ENCODE measurements at places on chromosomes 12 and 14.

GRCh38 chr12:25992026-25992782, 33.7 kb downstream of the RASSF8 start:
- no peak for ATAC-seq

GRCh38 chr12:61956545-61956944, 303.7 kb upstream of the USP15 start:
- ATAC-seq, result no peak

GRCh38 chr12:49138587-49138986, 7.4 kb upstream of the TUBA1B start:
- no peak for ATAC-seq

DNA sequence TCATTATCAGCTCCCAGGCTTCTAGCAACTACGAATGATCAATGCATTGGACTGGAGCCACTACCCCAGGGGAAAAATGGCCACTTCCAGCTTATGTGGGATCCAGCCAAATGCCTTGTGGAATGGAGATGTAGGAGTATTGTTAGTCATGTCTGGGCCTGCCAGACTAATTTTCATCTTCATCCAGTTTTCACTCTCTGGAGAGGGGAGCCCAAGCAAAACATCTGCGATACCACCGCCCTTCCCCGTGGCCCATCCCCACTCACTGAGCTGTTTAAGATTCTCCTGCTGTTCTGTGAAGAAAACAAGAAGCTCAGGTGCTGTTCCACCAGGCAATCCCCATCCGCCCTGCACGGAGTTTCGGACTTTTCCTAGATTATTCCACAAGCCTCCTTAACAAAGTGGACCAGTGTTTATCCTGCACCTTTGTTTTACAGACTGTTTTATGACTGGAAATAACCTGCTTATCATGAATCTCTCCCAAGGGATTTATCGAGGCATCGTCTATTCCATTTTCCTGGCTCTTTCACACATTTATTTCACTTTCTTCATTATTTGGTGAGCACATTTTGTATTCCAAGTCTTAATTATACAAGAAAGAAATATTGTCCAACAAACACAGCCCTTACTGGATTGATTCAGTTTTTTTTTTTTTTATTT, 35.5 kb upstream of the MAX start:
- ATAC-seq, result no peak

DNA sequence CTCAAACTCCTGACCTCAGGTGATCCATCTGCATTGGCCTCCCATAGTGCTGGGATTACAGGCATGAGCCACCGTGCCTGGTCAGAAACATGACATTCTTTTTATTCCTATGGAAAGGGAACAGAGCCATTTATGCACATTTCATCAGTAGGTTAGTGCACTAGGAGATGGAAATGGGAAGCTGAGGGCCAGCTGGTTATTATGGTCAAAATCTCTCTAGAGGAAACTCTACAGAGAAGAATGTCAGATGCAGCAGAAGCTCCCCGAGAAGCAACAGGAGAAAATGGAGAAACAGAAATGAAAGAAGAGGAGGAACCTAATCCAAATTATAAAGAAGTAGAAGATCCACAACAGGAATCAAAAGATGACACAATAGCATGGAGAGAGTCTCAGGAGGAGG, 2.7 kb downstream of the CFAP251 start:
- no peak for ATAC-seq

- ATAC-seq, result no peak
Measured at GRCh38 chr12:90441431-90441830, 513.5 kb downstream of the CCER1 start.

DNA sequence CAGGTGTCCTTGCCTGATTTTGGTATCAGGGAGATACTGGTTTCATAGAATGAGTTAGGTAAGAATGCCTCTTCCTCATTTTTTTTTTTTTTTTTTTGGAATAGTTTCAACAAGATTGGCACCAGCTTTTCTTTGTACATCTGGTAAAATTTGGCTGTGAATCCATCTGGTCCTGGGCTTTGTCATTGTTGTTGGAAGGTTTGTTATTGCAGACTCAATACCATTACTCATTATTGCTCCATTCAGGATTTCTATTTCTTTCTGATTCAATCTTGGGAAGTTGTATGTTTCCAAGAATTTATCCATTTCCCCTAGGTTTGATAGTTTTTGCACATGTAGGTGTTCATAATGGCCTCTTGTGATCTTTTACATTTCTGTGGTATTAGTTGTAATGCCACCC, 126.0 kb upstream of the KITLG start:
- no peak for ATAC-seq

DNA sequence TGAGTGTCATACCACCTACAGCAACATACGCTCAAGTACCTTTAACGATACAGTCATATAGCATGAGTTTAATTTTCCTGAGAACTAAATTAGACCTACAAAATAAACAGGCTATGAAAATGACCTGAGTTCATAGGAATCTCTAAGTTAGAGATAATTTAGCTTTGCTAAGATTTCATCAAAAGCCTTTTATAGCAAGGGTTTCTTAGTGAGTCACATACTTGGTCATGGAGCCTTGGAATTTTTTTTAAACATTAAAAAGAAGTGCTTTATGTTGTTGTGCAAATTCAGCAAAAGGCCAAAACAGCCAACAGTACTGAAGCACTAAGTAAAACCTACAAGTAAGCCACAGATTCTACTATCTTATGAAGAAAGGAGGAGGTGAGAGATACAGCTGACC, 93.6 kb upstream of the FERMT2 start:
- ATAC-seq, result no peak

DNA sequence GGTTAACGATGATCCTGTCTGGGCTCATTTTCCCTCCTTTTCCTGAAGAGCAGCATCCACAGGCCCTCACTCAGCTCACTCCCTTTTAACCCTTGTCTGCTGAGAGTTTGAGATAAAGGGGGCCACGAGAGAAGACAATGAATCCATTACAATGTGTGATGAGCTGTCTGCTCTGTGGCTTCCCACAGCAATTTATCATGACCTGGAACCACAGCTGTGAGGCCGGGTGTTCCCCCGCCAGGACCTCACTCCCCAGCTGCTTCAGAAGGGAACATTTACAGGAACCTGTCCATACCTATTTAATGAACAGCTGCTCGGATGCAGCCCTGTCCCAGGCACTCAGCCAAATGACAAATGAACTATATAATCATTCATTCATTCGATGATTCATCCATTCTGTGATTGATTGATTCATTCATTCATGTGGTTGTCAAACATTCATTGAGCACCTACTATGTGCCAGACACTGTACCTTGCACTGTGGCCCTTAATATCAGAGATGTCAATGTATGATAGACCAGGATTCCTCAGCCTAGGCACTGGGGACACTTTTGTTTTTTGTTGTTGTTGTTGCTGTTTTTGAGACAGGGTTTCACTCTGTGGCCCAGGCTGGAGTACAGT, 18.5 kb upstream of the P2RX7 start:
- ATAC-seq, result no peak

- ATAC-seq, result no peak
Measured at GRCh38 chr12:84969226-84969625, 56.6 kb upstream of the SLC6A15 start.

- no peak for ATAC-seq
Measured at GRCh38 chr12:111010061-111010460, 89.7 kb upstream of the MYL2 start.

GRCh38 chr12:27524494-27524835, 459 bp downstream of the PPFIBP1 start:
- no peak for ATAC-seq

GRCh38 chr14:54686219-54686870, 119.4 kb downstream of the SAMD4A start:
- ATAC-seq, result no peak

DNA sequence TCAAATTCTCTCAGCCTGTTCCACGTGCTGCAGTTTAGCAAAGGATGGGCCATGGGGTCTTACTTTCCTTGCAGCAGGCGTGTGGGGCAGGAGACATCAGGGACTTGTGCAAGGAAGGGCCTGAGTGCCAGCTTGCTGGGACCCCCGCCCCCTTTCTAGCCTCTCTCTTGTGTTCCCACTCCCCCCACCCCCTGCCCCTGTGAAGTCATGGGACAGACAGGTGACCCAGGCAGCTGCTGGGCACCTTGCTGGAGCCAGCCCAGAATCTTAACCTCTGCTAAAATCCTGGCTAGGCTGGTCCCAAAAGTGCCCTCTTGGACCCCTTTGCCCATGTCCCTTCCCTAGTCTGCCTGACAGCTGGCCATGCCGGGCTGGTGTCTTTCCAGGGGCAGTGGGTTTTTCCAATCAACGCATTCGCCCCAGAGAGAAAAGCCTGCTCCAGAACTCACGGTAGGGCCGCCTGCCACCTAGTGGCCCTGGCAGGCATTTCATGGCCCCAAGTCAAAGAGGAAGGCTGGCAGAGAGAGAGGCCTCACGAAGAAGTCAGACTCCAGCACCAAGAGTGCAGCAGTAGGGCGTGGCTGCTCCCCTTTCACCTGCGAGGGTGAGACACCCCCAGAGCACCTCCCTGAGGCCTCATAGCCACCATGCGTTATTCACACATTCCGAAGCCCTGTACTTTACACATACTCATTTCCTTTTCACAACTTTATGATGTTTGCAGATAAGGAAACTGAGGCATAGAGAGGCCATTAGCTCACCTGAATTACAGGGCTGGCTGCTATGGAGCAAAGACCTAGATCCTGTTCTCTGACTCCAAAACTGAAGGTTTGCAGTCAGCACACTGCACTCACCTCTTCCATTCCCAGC, 67.4 kb downstream of the LGMN start:
- peak; percentile 42 for ATAC-seq

DNA sequence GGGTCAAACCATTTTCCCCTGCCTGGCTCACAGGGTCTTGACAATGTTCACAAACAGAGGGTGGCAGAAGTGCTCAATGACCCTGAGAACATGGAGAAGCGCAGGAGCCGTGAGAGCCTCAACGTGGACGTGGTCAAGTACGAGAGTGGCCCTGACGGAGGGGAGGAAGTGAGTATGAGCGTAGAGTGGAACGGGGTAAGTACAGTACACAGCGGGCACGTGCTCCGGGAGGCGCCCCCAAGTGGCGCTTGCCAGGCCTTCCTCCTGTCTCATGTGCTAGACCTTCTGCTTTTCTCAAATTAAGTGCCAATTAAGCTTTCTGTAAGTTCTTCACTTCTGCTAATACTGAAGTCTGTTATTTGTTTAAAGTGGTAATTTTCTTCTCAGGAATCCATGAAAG, 35.9 kb downstream of the XRCC3 start:
- ATAC-seq, result peak; percentile 81

DNA sequence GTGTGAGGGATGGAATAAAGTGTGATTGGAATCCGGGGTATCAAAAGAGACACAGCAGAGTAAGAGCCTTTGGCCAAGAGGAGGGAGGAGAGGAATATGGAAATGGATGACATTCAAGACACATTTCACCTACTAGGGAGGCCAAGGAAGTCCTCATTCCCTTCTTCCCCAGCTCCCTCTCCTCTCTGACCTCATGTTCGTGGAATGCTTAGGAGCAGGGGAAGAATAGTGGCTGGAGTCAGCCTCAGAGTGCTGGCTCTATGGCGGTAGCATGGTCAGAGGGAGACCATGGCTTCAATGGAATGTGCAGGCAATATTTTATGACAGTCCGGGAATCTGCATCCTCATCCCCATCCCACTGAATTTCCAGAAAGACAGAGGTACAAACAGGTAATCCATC, 196.6 kb downstream of the EGLN3 start:
- no peak for ATAC-seq

DNA sequence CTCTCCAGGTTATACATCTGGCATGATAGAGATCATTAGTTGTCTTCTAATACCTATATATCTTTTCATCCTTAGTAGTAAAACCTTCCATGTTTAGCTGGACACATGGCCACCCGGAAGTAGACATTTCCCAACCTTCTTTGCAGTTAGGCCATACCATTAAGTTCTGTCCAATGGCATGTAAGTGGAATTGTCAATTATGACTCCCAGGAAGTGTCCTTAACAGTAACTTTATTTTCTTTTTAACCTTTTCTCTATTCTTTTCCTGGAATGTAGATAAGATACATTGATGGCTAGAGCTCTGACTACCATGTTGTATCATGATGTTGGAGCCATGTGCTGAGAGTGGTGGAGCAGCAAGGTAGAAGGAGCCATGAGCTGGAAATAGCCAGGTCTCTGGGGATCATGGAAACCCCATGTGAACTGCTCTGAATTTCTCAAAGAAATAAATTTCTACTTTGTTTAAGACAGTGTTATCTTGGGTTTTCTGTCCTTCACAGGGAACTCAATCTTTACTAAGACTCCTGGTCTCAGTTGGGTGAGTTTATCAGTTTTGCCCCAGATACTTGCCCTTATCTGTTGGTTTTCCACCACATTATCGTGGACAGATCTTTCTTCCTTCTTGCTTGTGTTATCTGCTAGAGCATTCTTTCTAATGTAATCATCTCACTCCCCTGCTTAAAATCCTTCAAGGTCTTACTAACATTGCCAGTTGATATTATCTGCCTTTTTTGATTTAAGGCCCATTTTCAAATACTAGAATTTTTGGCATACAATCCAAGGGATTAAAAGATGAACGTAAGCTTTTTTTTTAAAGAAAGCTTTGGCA, 5.1 kb upstream of the LTA4H start:
- ATAC-seq, result no peak

GRCh38 chr14:52244997-52245396, 22.5 kb upstream of the PTGDR start:
- ATAC-seq, result no peak

DNA sequence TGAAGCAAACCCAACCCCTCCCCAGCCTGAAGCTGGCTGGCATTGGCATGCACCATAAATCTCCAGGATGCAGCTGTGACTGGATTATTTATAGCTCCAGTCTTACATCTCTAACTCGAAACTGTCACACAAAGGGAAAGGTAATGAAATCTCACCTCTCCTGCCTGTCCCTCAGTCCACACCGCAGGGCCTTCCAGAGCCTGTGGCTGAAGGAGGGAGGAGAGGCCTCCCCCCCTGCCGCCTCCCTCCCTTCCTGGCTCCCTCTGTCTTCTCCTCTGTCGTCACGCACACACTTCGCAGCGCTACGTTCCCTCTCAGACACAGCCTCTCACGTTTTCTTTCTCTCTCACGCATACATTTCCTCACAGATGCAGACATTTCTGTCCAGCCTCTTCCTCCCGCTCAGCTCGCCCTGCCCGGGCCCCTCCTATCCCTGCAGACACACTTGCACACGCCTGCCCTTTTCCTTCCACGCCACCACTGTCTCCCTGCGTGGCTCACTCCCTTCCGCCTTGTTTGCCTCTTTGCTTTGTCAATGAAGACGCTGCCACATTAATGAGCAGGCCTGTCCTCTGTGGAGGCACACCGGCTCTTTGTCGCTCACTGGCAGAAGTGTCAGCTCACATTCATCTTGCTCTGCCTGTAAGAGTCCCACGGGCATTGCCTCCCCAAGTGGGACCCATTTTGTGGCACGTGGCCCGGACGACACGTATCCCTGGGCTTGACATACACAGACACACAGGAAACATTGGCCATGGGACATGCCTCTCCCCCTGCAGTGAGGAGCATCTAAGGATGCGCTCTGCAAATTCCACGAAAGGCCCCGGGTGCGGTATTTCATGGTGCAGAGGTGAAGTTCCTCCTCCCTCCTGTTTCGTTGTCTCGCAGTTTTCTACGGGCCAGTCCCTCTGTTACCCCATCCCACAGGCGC, 27.9 kb downstream of the IRF2BPL start:
- peak; percentile 17 for ATAC-seq

- no peak for ATAC-seq
Measured at GRCh38 chr12:28583701-28584261, 393.5 kb downstream of the CCDC91 start.
